ENCODE measurements at places on chromosomes 3 and 15.

DNA sequence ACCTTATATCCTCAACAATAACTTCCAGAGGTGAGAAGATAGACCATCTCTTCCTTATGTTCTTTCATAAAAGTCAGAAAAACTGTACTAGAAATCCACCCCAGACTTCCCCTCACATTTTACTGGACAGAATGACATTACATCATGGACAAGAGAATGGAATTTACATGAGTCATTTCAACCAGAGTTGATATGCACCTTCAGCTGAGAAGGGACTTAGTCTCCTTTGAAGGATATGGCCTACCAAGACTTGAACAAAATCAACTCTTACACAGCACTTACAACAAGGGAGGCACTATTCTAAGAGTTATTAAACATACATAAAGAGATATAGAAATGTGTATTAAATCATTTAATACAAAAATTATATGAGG is 380.0 kb upstream of the DPH6 start:
- peak; percentile 10 for DNase-seq

DNA sequence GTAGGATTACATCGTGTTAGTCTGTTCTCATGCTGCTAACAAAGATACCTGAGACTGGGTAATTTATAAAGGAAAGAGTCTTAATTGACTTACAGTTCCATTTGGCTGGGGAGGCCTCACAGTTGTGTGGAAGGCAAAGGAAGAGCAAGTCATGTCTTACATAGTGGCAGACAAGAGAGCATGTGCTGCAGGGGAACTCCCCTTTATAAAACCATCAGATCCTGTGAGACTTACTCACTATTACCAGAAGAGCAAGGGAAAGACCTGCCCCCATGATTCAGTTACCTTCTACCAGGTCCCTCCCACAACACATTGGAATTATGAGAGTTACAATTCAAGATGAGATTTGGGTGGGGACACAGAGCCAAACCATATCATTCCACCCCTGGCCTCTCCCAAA is 3.4 kb downstream of the SLC25A26 start:
- DNase-seq = no peak

DNA sequence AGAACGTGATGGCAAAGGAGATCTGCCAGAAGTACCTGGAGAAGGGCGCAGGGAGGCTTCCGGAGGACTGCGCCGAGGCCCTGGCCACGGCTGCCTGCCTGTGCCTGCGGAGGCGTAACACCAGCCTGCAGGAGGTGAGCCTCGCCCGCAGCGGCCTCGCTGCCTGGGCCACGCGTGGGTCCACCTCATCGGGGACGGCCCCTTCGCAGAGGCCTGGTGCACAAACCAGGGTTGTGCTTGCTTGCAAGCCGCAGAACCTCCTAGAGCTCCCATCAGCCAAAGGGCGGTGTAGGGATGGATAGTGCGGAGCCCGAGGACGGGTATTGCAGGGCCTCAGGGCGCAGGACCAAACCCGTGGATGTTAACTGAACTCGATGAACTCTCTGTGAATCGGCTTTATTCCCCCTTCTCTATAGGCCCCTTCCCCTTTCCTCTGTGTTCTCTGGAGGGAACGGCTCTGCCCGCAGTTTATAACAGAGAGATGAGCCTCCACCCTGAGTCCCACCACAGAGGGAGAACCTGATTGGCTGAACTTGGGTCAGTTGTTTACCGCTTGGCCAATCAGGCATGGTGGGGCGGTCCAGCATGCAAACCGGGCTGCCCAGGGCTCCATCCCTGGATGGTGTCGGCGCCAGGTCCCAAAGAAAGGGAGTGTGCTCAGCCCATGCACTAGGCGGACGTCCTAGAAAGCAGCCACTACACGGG is 13.6 kb upstream of the TATDN2 start:
- DNase-seq = no peak

- no peak for DNase-seq
Observed at GRCh38 chr15:81924729-81925128, 121.1 kb downstream of the MEX3B start.

DNA sequence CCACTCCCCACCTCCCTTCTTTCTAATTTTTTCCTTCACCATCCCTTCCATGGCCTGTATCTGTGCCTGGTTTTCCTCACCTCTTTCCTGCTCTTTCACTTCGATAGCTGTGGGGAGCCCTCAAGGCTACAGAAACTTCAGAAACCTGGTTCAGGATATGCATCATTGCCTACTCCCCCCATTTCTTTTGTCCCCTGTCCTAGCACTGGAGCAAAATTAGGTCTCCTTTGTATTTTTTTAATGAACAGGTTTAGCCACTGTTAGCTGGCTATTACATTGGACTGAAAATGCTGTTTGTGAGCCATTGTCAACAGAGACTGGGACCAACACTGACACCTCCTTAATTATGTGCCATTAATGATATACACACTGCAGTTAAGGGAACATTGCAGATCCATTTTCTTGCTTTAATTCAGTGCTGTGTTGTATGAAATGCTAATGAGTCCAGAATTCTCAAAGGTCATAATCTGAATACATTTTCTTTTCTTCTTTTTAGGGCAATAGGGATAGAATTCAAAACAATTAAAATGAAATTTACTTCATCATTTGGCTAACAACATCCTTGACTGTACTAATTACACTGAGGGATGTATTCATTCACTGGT is 138.6 kb downstream of the PDCD6IP start:
- DNase-seq = no peak

- DNase-seq = no peak
Observed at GRCh38 chr15:76812381-76812780, 92.8 kb downstream of the SCAPER start.

DNA sequence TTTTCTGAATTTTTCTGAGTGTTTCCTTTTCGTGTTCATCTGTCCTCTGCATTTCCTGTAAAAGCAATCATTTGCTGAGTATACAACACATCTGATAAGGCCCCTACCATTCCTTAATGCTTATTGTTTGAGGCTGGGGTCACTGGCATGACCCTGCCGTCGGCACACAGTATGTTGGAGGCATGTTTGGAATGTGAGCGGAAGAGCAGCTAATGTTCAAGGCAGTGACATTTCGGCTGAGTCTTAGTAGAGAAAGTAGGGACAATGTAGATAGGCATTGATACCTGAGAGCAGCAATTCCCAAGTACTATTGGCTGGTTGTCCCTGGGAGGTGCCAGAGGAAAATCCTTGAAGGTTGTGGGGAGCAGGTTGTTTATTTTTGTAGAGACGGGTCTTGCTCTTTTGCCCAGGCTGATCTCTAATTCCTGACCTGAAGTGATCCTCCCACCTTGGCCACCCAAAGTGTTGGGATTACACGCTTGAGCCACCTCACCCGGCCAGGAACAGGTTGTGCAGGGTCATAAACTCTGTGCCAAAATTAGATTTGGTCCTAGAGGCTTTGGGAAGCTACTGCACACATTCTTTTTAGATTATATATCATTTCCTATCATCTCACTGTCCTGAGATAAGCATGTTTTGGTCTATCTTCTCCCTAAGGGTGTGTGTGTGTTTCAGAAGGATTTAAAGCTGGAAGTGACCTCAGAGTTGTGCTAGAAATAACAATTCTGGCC is 13.5 kb downstream of the PTPN23 start:
- DNase-seq = peak; percentile 51

DNA sequence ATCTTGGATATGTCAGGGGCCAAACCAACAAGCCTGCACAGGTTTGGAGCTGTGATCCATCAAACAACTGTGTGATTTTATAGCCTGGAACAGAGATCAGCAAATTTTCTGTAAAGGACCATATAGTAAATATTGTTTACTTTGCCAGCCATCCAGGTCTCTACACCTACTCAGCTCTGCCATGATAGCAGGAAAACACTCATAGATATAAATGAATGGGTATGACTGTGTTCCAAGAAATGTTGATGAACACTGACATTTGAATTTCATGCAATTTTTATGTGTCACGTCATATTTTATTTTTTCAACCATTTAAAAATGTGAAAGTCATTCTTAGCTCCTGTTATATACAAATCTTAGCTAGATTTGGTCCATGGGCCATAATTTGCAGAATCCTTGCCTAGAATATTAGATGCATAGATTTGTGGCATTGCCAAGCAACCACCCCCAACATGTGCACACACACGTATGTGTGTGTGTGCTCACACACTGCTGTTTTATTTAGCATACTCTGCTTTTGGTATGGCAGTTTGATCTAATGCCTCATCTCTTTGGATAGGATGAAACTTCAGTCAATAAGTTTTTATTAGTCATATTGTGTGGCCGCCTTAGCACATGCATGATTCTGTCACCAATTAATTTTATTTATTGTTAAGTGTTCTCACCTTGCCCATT is 6.4 kb downstream of the ATXN7 start:
- DNase-seq = peak; percentile 24

GRCh38 chr3:1535361-1535760 is 442.5 kb downstream of the CNTN6 start:
- no peak for DNase-seq

GRCh38 chr3:39255503-39256325 is 24.1 kb downstream of the CX3CR1 start:
- no peak for DNase-seq

DNA sequence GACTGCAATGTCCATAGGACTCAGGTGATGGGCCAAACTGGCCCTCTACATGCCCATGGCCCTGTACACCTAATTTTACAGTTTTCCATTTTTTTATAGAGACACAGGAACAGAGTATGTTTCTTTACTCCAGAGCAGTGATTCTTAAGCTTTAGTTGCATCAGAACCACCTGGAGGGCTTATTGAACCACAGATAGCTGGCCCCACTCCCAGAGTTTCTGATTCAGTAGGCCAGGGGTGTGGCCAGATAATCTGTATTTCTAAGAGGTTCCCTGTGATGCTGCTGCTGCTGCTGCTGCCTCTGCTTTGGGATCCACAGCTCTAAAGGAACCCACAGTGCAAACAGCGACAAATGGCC is 5.1 kb downstream of the RBP1 start:
- DNase-seq = peak; percentile 70
